ENCODE measurements at places on chromosomes 5 and 9. TPM values are rescaled to one million over a fixed set of nuclear protein-coding genes. Genes with fewer than 3 reads are reported as not detected.

The LHX3 gene
- polyA plus RNA-seq: not detected

The IFNA1 gene
- not detected for polyA plus RNA-seq

The TRAF1 gene
- polyA plus RNA-seq: 4.9 TPM

The ADAMTS19 gene
- 5.4 TPM for polyA plus RNA-seq

The GFI1B gene
- polyA plus RNA-seq: 0.91 TPM

The IL13 gene
- not detected for polyA plus RNA-seq

The PCDHGC3 gene
- polyA plus RNA-seq: 92.5 TPM

The N4BP3 gene
- polyA plus RNA-seq: 5.6 TPM

The HSPB3 gene
- 0.21 TPM for polyA plus RNA-seq

The PCBD2 gene
- 16.5 TPM for polyA plus RNA-seq

The CRHBP gene
- 27.1 TPM for polyA plus RNA-seq

The PRKACG gene
- polyA plus RNA-seq: not detected

The DMGDH gene
- polyA plus RNA-seq: 18.9 TPM

The LCN1 gene
- not detected for polyA plus RNA-seq

The CDO1 gene
- polyA plus RNA-seq: 25.6 TPM

The PRRT1B gene
- polyA plus RNA-seq: 1.5 TPM

The IFNK gene
- polyA plus RNA-seq: not detected

The MLANA gene
- 1.6 TPM for polyA plus RNA-seq

The LSM11 gene
- 8.5 TPM for polyA plus RNA-seq

The ZBTB34 gene
- 20.2 TPM for polyA plus RNA-seq

The SLC6A7 gene
- polyA plus RNA-seq: 0.17 TPM

The ALAD gene
- polyA plus RNA-seq: 42.1 TPM

The HINT2 gene
- polyA plus RNA-seq: 51.8 TPM

The SPINK7 gene
- 0.13 TPM for polyA plus RNA-seq

The ACER2 gene
- 11.0 TPM for polyA plus RNA-seq

The SCGB3A2 gene
- polyA plus RNA-seq: not detected

The TMOD1 gene
- 1.4 TPM for polyA plus RNA-seq

The HCN1 gene
- polyA plus RNA-seq: 0.04 TPM

The MARVELD2 gene
- polyA plus RNA-seq: 33.7 TPM

The TAF11L10 gene
- polyA plus RNA-seq: not detected

The SLC36A2 gene
- polyA plus RNA-seq: 16.0 TPM

The GGTA1 gene
- 5.7 TPM for polyA plus RNA-seq

The TBC1D9B gene
- polyA plus RNA-seq: 117 TPM

The CFAP90 gene
- polyA plus RNA-seq: 6.3 TPM

The TAS2R1 gene
- not detected for polyA plus RNA-seq

The BTNL3 gene
- polyA plus RNA-seq: not detected

The SLC6A19 gene
- polyA plus RNA-seq: 77.3 TPM

The SPINK4 gene
- polyA plus RNA-seq: not detected

The MEIKIN gene
- polyA plus RNA-seq: not detected

The HMMR gene
- 18.8 TPM for polyA plus RNA-seq

The OR1J1 gene
- polyA plus RNA-seq: not detected

The GRIA1 gene
- 3.1 TPM for polyA plus RNA-seq

The IL4 gene
- polyA plus RNA-seq: not detected

The KLF4 gene
- 6.4 TPM for polyA plus RNA-seq

The NADK2 gene
- polyA plus RNA-seq: 41.4 TPM

The DND1 gene
- polyA plus RNA-seq: 0.58 TPM

The SLC36A3 gene
- not detected for polyA plus RNA-seq

The FOXD4 gene
- 0.26 TPM for polyA plus RNA-seq

The INSL4 gene
- polyA plus RNA-seq: not detected

The IFNE gene
- polyA plus RNA-seq: 0.10 TPM

The C9orf50 gene
- 1.2 TPM for polyA plus RNA-seq

Measured in renal pelvis (tissue), 12 donors.